ENCODE measurements at places on chromosomes 12 and 14. TPM values are rescaled to one million over a fixed set of nuclear protein-coding genes. Genes with fewer than 3 reads are reported as not detected.

RPS6KL1 gene
- total RNA-seq = 19.1 TPM

MON2 gene
- 14.3 TPM for total RNA-seq

GRCh38 chr12:79127271-79127751 lies 262.7 kb downstream of the SYT1 start:
- no peak for DNase-seq

GRCh38 chr12:106519607-106520021 lies 63.2 kb upstream of the RFX4 start:
- DNase-seq = no peak

- DNase-seq = no peak
These were observed 118.0 kb downstream of the TBX5 start for GRCh38 chr12:114287821-114288525.

- DNase-seq = no peak
These were observed 824 bp downstream of the OAS1 start for GRCh38 chr12:112907415-112908157.

ERBB3 gene
- total RNA-seq = 2.8 TPM

DNA sequence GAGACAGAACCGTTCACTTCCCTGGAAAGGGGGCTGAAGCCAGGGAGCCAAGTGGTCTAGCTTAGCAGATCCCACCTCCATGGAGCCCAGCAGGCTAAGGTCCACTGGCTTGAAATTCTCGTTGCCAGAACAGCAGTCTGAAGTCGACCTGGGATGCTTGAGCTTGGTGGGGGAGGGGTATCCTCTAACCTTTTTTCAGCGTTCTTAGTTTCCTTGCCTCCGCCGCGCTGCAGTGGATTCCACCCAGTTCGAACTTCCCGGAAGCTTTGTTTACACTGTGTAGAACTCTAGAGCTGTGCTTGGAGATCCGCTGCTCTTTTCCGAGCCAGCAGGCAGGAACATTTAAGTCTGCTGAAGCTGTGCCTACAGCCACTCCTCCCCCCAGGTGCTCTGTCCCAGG lies 45.2 kb upstream of the FKBP4 start:
- DNase-seq = no peak

CD163 gene
- 97.5 TPM for total RNA-seq

SLC17A8 gene
- total RNA-seq = not detected

DNA sequence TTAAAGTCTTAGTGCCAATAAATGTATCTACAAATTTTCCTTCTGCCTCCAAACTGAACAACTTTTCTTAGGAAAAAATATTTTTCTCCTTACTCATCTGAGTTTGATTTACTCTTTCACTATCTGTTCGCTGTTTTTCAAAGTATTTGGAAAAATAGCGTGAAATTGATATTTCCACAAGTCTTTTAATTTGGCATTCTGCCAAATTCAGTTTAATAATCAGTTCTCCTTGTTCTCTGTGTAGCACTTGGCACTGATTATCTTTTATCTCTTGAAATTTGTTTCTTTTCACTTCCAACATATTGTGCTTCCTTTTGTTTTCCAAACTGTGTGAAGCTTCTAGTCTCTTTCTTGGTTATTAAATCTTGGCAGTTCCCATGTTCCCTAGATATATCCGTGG lies 559.8 kb downstream of the RPL10L start:
- DNase-seq = no peak

SERPINA12 gene
- not detected for total RNA-seq

CABP1 gene
- 5.5 TPM for total RNA-seq

PITPNM2 gene
- total RNA-seq = 19.6 TPM

DNA sequence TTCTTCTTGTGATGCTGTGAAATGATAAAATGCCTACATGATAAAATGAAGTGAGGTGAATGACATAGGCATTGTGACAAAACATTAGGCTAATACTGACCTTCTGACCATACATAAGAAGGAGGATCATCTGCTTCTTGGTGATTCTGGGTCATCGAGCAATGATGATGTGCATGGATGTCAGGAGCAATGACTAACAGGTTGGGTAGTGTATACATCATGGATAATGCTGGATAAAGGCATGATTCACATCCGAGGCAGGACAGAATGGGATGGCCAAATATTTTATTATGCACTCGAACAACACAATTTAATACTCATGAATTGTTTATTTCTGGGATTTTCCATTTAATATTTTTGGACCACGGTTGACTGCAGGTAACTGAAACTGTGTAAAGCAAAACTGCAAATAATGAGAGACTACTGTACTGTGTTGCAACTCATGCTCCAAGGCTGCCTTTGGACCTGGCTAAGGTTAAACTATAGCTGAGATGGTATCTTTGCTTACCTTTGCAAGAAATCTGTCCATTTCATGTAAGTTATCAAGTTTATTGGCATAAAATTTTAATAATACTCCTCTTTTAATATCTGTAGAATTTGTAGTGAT lies 7.6 kb upstream of the SLC25A21 start:
- DNase-seq = no peak

GRCh38 chr12:57131896-57132744 lies 3.8 kb downstream of the LRP1 start:
- DNase-seq = no peak

- DNase-seq = no peak
These were observed 23.1 kb downstream of the METAP2 start for GRCh38 chr12:95497031-95497430.

ACSS3 gene
- total RNA-seq = 20.4 TPM

- DNase-seq = no peak
These were observed 27.6 kb upstream of the GALNT9 start for GRCh38 chr12:132356691-132357622.

DNA sequence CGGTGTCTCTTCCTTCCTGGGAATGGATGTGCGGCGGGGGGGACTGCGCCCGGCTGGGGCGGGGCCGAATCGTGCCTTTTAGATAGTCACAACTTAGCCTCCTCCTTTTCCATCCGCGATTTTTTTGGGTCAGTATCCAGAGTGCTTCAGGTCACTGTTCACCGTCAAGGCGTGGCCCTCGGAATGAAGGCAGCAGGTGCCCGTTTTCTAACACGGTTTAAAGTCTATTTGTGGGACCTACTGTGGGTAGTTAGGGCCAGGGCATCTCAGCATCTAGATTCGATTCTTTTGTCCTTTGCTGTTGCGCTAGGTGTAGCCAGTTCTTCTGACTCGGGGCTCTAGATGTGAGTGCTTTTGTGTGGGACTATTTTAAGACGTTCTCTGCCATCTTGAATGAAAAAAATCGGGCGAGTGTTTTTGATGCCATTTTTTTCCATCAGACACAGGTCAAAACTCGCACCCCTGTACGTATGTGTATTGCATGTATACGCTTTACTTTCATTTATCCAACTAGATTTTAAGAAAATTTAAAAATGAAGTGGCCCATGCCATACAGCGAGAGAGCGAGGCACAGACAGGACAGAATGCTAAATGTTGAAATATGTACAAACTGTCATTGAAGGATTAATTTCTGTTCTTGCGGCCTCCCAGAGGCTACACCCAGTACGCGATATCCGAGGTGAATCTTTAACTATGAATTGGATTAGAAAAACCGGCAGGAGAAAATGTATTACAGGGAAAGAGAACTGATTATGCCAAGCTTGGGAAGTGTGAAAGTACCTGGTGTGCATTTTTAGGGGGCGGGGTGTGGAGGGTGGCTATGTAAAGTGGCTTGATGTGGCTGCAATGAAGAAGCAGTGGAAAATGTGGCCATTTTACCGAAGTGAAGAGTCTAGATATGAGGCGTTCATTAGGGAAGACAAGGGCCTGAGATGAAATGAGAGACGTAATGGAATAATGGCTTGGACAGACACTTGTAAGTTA lies 835 bp downstream of the VEZT start:
- no peak for DNase-seq

DNA sequence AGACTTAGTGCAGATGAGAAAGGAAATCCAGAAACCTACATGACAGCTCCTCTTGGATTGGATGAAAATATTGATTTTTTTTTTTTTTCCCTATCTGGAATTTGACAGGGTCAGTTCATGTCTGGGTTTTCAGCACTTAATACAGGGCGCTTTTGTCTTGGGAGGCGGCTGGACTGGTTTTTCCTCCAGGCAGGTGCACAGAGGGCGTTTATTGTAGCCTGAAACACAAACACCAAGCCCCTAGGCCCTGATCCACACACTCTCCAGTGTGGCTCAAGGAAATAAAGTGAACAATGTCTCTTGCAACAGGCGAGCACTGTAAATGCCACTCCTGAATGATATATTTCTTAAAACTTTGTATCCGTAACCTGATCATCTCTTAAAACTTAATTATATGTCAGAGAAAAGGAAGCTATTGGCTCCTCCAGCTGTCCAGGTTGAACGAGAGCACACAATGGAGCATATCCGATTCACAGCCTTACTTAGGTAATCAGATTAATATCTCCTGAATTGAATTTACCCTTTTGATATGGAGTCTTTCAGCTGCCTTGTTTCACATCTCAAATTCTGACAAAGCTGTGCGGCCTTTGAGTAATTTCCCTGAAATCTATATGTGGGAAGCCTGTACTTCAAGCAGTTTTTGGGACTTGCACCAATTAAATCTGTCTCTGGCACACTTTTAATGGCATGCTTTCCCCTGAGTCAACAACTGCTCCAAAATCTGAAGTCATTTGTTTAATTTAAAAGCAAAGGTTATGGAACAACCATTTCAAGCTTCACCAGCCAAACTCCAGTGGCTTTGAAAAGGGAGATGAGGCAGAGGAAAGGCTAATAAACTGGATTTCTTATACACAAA lies 485.7 kb downstream of the ZFP36L1 start:
- no peak for DNase-seq

- no peak for DNase-seq
These were observed 21.5 kb upstream of the SOCS2 start for GRCh38 chr12:93550748-93551611.

GRCh38 chr12:84637926-84638325 lies 274.7 kb downstream of the SLC6A15 start:
- DNase-seq = no peak

CLEC12A gene
- 6.5 TPM for total RNA-seq

GRCh38 chr12:34602213-34602940 lies 580.1 kb downstream of the ALG10 start:
- no peak for DNase-seq

MIP gene
- total RNA-seq = not detected

PUS7L gene
- 3.5 TPM for total RNA-seq

FITM1 gene
- 129 TPM for total RNA-seq

SOX5 gene
- total RNA-seq = 3.2 TPM

DNA sequence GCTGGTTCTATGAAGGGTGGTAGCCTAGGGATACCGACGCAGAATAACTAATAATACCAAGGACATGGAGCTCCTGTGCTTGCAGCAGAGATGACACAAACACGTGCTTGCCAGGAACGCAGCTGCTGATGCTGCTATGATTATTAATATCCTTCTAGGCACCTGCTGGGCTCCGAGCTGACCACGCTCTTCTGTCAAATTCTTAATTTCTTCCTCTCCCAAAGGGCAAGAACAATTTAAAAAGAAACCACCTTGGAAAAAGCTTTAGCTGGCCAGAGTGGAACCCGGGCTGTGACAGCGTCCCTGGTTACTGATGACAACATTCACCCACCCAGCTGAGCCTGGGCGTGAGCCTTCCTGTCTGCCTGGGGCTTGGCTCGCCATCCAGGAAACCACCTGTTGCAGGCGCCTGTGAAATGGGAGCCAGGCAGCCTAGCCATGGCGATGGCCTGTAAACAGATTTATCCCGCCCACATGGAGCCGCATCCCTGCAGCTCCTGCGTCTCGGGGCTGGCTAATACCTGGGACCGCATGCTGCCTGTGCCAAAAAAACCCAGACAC lies 28.8 kb downstream of the CLMN start:
- no peak for DNase-seq

IL31 gene
- not detected for total RNA-seq

BCL11B gene
- 0.14 TPM for total RNA-seq

DNA sequence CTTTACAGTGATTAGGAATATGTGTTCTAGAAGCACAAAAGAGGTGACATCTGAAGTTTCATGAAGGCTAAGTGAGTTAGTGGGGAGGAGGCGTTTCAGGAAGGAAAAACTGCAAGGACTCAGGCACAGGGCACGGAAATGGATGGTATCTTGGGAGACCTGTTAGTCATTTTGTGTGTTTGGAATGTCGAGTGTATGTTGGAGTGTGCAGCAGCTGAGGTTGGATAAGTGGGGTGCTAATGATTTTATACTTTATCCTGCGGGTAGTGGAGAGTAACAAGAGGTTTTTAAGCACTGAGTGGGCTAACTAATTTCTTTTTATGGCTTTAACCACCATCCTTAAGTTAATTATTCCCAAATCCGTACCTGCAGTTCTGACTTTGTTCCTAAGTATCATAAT lies 571.5 kb upstream of the FBXO33 start:
- no peak for DNase-seq

- no peak for DNase-seq
These were observed 13.5 kb upstream of the CMKLR1 start for GRCh38 chr12:108352591-108352990.

GPD1 gene
- 51.1 TPM for total RNA-seq

ESRRB gene
- 2.9 TPM for total RNA-seq

DDN gene
- 0.49 TPM for total RNA-seq

DNA sequence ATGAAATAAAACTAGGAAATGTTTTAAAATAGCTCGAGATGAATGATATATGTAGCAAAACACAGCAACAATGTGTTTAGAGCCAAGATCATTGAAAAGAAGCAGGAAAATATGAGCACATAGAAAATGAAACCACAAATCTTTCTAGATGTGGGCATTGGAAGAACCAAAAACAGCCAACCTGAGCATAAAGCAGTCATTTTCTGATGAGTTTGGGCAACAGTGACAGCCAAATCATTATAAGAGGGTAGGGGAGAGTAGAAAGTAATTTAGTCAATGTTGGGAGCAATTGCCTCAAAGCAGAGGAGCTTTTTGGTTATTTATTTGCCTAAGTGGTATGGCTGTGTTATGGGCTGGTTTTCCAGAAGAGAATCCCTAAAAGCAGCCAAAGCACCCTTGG lies 8.8 kb upstream of the BICDL1 start:
- DNase-seq = no peak

- DNase-seq = no peak
These were observed 13.9 kb downstream of the PTHLH start for GRCh38 chr12:27958675-27959074.

- no peak for DNase-seq
These were observed 65.0 kb downstream of the TESC start for GRCh38 chr12:117034249-117034648.

DNA sequence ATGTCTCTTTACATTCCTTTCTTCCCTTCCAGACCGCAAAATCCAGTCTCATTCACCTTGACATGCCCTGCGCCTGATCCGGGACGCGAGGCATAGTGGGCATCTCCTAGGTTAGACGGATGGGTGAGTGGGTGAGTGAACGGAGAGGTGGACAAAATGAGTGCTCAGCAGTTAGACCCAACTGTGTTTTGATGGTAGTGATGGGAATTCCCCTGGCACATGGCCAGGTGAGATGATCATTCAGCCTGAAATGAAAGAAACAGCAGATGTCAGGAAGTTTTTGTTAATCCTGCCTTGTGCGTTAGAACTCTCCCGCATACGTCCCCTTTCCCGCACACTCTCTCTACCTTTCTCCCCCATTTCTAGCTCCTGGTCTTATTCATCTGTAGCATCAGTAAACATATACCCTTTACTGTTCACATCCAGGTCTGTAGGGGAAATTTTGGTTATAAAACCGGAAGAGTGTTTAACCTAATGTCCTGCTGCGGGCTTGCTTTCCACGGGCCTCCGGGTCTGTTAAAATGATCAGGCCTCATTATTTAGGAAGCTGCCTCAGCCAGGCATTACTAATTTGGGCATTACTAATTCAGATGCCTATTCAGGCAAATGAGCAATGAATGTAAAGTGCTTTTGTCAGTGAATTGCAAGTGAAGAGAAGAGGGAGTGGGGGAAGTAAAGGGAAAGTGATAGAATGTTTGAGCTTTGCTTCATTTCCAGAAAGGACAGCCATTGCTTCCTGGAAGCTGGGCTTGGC lies 172.8 kb downstream of the ETV6 start:
- DNase-seq = no peak

- no peak for DNase-seq
These were observed 62.5 kb upstream of the TMEM132D start for GRCh38 chr12:129966146-129966995.

Measured in Right ventricle myocardium inferior (tissue), 1 donor.